Left lung (tissue), 14 donors: ENCODE measurements at places on chromosomes 4 and X.

DNA sequence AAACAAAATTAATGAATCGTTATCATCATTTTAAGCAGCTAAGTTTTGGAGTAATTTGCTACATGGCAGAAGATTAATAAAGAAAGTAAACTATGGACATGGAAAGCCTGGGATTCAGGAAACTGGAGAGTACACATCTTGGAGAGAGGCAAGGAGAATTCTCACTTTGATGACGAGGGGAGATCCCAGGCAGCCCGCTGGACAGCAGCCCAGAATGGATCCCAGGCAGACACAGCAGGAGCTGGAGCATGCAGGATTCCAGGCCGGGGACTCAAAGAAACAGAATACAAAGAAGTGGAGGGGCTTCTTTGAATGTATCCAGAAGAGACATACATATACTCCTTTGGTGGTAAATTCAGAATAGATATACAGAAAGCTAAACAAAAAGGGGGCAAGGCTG, 118.0 kb upstream of the ATP6AP2 start:
- DNase-seq, result no peak

GRCh38 chr4:151692821-151693673, 67.8 kb downstream of the GATB start:
- DNase-seq, result no peak

GRCh38 chr4:145825255-145825654, 113.4 kb downstream of the ZNF827 start:
- no peak for DNase-seq

DNA sequence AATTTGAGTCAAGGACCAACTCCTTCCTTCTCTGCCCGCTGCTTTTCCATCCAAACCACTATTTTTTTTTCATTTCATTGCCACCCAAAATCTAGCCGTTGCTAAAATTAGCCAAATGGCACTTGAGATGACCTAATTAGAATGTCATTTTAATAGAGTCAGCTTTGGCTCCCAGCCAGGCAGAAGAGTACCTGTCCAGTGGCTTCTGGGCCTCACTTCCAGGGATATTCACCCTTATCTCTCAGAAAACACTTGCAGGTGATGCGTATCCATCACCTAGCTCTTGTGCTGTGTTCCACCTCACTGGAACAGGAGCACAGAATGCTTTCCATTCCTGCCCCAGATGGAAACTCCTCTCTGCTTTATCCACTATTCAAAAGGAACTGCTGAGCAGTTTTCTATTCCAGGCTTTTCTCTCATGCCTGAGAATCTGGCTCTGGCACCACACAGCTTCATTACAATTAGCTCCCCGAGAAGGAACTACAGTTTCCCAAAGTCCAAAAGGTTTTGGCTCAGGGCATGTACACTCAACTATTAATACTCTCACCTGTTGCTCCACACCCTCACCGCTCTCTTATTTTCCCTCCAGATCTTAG, 18.5 kb downstream of the MAGEA9B start:
- DNase-seq, result no peak

- DNase-seq, result no peak
Observed at GRCh38 chrX:69085151-69085550, 80.1 kb downstream of the PJA1 start.

DNA sequence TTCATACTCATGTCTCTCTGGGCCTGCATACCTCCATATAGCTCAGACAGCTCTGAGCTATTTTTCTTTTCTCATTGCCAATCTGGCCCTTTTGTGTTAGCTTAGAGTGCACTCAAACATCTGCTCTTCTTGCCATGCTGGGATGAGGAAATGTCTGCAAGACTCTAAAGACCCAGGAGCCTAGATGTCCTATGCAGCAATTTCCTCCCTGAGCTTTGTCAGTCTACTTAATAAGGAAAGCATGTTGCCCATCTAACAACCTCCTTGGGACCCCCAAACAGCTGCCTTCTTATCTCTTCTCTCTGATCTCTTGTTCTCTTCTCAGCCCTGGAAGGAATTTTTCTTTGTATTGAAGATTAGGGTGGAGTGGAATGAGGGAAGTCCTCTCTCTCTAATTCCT, 69.2 kb downstream of the UCHL1 start:
- no peak for DNase-seq

DNA sequence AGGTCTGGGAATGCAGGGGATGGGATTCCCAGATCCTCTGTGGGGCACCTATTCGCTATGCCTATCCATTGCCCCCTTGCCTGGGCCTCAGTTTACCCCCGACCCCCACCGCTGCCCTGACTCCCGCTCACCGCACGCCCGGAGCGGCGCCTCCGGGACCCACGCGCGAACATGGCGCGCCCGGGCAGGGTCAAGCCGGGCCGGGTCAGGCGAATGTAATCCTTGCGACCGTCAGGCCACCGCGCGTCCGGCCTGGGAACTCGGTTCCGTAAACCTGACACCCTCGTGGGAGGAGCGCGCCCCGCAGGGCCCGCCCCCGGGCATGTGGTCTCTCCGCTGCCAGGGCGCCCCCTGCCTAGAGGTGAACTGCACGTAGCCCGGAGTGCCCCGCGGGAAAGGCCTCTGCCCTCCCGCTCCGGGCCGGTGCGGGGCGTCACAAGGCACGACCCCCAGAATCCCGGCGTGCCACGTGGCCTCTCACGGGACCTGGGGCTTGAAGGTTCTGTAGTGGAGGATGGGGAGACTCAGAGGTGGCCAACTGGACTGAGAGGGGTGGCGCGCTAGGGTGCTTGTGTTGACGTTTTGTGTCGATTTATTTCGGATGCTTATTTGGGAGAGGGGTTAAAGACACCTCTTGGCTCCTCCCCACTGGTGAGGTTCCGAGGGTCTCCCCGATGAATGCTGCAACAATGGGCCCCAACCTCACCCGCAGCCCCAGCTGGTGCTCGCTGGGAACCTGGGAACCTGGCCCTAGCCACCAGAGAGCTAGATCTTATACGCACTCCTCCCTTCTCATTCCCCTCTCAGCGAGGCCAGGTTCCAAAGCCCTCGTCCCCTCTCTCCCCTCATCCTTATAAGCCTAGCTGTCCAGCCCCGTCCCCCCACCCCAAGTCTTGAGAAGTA, at the start of gene PRICKLE3:
TSS of gene PRICKLE3 (minus strand) at position 249 of the 903 bp plus-strand sequence. CDS start at position 173, 76 bp downstream.
- peak; percentile 96 for DNase-seq

GRCh38 chr4:139682741-139683151, 17.1 kb downstream of the MGST2 start:
- DNase-seq, result peak; percentile 33

DNA sequence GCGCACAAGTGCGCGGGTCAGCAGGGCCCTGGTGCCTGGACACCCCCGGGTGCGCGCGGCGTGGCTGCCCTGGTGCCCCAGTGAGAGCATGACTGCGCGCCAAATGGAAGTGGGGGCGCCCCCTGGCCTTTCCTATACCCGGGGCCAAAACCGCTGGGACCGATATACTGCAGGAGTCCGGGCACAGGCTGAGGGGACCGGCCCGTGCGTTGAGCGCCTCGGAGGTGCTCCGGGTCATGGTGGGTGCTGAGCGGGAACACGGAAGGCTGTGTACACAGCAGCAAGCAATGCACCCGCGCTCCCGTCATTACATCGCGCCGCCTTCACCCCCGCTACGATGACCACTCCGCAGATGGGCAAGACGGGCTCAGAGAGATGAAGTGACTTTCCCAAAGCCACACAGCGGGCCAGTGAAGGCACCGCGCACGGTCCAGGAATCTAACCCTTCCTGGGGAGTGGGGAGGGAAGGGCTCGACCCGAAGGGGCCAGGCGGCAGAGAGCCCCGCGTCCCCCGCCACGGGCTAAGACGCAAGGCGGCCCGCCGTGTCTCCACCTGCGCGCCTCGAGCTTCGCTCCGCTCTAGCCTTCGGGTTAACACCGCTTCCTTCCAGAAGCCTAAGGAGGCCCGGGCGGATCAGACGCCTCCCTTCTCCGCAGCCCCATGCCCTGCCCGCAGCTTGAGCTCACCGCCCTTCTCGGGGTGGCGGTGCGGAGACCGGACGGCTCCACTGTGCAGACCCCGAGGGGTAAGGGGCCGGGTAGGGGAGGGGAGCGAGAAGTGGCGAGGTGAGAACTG, 11.3 kb downstream of the HMX1 start:
- DNase-seq, result no peak
